Progenitor cell of endocrine pancreas (in vitro differentiated cells): ENCODE measurements at places on chromosomes 4 and X. TPM values are rescaled to one million over a fixed set of nuclear protein-coding genes. Genes with fewer than 3 reads are reported as not detected.

DNA sequence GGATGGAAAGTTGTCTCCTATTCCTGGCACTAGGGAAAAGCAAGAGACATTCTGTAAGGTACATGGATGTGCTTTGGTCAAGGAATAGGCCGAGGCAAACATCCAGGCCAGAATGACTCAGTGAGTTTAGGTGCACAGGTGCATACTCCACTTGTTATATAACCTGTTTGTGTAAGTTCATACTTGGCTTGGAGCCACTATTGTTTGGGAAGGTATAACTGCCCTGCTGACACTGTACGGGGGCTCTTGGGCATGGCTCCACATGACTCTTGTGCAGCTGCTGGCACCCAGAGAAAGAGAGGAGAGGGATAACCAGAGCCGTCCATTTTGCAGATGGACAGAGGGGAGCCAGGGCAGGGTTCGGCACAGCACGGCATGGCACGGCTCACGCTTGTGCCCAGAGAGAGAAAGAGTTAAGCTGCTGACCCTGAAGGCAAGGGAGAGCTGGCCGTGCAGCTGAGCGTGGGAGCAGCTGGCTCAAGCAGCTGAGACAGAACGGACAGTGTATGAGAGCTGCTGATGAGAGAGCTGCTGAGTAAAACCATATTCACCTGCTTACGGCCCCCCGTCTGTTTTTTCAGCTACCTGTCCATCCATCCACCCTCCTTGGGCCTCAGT lies 98.0 kb downstream of the SLC2A9 start:
- no peak for DNase-seq

DNA sequence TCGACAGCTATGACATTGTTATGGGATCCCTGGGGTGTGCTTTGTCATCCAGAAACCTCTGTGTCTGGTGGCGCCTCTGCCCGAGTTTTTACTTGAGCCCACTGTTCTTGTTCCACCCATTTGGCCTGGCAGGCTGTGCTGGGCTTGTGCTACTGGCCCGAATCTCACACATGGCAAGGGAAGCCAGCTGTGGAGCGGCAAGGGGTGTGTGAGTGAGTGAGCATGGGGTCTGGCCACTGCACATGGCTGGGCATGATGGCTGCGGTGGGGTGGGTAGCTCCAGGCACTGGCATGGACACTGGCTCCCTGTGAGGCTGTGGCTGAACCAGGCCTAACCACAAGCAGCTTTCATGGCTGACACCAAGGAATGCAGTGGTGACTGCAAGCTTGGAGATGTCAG lies 89.2 kb downstream of the DACH2 start:
- no peak for DNase-seq

MAGEA11 gene
- 0.22 TPM in 1 of 2 replicates, not detected in the other for total RNA-seq

GRCh38 chr4:85452058-85452731 lies 22.8 kb upstream of the ARHGAP24 start:
- no peak for DNase-seq

MAGEB3 gene
- total RNA-seq: 0.26 and 0.51 TPM in 2 replicates
